Lower leg skin (tissue), 4 donors: ENCODE measurements at places on chromosomes 2 and 18.
A peak's percentile ranks its signal among the peaks of the same experiment; 100 is the strongest.

DNA sequence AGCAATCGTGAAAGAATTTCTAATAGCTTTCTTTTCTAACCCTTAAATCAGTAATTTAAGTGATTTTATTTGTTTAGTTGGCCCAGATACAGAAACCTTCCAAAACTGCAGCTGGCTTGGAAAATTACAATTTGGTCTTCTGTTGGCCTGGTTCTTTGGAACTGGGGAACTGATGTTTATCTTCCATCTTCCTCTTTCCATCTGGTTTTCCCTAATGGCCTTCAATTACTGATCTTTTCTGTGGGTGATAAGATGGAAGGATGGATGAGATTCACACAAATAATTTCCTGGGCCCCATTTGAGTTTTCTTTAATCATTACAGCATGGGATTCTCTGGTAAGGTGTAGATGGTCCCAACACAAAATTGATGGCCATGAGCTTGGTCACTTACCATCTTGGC, 106.5 kb upstream of the CHRNA1 start:
- no peak for DNase-seq

- DNase-seq = no peak
Measured at GRCh38 chr18:68660354-68661183, 54.3 kb downstream of the TMX3 start.

- no peak for DNase-seq
Measured at GRCh38 chr2:37268111-37268510, 36.7 kb downstream of the NDUFAF7 start.

GRCh38 chr2:120635146-120635545, 100.5 kb upstream of the GLI2 start:
- peak; percentile 59 for DNase-seq

- DNase-seq = no peak
Measured at GRCh38 chr2:182616471-182617393, 99.3 kb upstream of the DNAJC10 start.

GRCh38 chr2:68039317-68039716, 23.5 kb downstream of the C1D start:
- no peak for DNase-seq

- no peak for DNase-seq
Measured at GRCh38 chr2:215609089-215610032, 173.5 kb upstream of the FN1 start.

DNA sequence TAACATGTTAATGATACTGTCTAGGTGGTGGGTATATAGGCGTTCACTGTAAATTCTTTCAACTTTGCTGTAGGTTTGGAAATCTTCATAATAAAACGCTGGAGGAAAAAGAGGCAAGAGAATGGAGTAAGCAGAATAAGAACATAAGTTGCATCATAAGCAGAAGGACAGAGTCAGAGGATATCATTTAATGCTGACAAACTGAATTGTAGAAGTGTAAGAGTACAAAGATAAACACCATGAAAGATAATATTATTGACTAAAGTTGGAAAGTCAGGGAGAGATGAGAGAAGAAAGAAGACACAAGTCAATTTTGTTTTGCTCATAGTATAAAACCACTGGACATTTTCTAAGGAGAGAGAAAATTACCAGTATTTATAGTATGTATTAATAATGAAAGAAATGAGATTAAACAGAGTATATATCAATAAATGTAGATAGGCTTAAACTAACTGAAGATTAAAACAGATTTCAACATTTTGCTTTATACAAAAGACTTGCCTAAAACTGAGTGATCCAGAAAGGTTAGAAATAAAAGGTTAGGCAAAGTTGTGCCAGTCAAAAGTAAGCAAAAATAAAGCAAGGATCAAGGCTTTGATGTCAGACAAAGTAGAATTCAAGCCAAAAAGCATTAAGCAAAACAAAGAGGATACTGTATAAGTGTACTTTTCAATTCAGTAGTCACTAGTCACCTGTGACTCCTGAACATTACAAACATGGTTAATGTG, 42.4 kb upstream of the VIT start:
- no peak for DNase-seq

DNA sequence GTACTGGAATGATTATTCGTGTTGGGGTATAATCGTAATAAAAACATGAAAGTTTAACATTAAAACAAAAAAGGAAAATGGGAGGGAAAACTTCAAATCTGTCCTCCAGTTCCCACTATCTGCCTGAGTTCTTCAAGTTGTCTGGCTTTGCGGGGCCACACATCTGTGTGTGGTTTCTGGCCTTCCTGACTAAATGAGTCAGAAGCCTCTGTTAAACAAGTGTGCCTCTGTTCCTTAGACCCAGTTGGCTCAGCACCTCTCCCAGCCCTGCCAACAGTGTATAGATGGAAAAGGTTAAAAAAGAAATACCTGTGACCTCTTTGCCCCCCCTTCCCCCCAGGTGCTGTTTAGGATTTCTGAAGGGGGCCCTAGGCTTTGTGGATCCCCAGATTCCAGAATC, 30.2 kb downstream of the XDH start:
- no peak for DNase-seq

GRCh38 chr18:2997846-2998564, 14.9 kb downstream of the LPIN2 start:
- DNase-seq = no peak

DNA sequence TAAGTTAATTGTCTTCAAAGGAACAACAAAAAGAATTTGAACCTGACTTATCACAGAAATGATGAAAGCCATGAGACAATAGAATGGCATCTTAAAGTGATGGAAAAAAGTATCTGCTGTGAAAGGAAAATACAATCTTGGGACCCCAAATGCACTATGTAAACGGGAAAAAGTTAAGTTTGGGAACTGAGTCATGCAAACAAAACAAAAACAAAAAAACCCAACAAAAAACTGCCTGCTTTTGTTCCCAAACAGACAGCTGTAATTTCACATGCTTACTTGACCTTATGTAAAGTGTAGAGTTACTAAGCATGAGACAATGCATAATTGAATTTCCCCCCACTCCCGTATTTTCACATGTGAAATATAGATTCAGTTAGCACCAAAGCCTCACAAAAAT, 122.1 kb upstream of the RBMS1 start:
- DNase-seq = no peak

DNA sequence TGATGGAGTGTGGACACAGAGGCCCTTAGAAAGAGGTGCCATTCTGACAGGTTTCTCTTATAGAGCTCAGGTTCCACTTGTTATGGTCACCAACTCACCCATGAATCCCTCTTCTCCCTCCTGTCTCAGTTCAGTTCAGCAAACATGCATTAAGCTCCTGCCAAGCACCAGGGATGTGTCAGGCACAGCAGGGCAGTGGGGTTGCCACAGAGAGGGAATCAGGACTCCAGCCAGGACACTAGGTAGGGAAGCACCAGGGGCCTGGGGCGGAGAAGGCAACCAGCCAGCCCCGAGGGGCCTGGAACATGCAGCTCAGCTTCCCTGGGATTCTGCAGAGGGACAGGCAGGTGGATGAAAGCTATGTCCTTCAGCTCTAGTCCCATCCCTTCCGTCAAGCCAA, 44.6 kb downstream of the TOGARAM2 start:
- no peak for DNase-seq

DNA sequence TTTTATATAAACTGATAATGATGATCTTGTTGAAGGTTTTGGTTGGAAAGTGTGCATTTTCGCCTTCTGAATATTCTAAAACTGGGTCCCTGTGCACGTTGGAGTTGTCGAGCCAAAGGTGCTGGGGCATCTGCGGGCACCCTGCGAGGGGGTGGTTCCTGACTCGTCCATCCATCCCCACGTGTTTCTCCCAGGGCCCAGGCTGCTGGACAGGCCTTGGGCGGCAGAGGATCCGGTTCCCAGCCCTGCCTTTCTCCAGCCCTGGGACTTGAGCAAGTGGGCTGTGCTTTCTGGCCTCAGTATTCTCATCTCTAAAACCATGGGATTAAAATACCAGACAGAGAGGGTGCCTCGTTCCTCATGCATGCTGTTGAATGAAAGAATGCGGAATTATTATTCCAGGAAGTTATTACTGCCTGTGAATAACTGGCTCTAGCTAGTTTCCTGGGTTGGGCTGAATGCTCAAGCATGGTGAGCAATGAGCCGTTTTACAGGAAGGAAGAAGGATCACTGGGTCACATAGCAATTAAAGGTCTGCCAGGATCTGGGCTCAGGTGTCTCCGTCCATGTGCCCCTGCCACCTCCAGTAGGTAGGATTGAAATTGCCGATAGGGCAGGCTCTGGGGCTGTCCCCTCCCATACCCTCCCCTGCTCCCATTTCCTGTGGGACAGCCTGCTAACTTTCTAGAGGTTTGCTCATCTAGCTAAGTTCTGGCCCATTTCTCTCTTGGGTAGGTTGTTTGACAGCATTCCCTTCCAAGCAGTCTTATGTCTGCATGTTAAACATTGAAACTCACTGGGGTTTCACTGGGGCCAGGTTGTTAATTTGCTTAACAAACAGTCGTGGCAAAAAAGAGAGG, 77.2 kb upstream of the HS6ST1 start:
- no peak for DNase-seq

GRCh38 chr2:226125176-226125883, 674.3 kb downstream of the IRS1 start:
- no peak for DNase-seq

- no peak for DNase-seq
Measured at GRCh38 chr2:138779781-138780445, at the start of gene NXPH2. NXPH2 (minus strand) TSS chr2:138780390; CDS start chr2:138780241, 149 bp downstream.

DNA sequence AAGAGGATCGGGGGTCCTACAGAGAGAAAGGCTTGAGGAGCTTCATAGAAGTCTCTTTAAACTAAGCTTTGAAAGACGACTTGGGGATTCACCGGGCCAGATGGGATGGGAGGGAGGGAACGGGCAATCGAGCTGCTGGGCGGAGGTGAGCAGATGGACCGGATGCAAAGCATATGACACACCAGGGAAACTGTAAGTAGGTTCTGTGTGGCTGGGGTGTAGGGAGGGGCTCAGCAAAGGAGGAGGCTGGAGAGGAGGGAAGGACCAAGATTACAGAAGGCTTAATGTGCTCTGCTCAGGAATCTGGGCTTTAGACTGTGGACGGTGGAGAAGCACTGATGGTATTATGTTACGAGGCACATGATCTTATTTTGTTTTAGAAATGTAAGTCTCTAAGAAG, 131.5 kb downstream of the MAIP1 start:
- no peak for DNase-seq

DNA sequence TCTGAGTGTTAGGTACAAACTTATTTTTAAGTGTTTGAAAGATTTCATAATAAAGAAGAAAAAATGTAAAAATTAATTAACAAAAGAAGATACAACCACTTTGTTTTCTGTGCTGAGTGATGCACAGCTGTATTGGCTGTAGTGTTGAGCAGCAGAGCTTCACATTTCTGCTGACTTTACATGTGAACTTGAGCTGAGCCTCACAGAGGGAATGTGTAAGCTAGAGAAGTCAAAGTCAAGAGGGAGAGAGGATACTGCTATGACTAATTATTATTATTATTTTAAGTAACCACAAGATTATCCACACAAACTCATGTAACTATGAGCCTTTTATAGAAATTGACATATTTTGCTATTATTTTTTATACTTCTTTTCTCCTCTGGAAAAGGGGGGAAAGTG, 159.1 kb upstream of the ZSWIM2 start:
- no peak for DNase-seq

DNA sequence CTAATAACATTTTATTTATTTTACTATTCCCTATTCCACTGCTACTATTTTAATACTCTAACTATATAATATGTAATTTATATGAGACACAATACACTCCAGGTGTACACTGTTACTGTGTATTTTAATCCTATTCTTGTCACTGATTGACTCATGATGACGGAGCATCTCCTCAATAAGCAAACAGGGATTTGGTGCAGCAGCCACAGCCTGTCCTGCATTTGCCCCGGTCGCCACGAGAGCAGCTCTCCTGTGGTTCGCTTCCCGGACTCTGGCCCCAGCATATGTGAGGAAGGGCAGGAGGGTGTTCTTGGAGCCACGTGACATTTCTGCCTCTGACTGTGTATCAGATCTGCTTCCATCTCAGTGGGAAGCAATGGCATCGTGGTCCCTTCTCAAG, 74.1 kb upstream of the PXDN start:
- no peak for DNase-seq

- DNase-seq = no peak
Measured at GRCh38 chr2:200593905-200594304, 8.1 kb downstream of the AOX1 start.

DNA sequence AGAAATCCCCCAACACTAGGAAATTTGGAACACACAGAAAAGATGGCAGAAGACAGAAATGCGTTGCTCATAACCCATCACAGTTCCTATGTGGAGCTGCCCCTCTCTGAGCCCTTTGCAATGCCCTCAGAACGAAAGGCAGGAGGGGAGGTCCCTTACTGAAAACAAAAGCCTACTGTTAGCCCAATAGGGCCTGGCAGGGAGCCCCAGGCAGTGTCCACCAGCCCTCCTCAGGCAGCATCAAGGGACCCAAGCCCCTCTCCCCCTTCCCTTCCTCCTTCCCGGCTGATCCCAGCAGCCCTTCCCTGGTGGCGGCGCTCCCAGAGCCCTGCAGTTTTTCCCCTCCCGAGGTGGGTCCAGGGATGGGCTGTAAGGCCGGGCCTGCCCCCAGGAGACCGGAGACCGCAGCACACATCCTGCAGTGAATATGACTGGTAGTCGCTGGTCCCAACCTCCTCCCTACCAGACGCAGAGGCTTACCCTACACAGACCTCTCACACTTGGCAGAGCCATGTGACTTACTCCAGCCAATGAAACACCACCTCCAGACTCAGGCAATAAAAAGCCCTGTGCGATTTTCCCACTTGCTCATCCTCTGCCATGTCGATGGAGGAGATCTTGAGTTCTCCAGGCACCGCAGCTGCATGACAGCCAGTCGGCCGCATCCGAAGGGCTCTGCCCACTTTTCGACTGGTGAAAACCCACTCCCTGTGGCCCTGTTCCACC, 19.4 kb upstream of the DUSP2 start:
- peak; percentile 70 for DNase-seq

DNA sequence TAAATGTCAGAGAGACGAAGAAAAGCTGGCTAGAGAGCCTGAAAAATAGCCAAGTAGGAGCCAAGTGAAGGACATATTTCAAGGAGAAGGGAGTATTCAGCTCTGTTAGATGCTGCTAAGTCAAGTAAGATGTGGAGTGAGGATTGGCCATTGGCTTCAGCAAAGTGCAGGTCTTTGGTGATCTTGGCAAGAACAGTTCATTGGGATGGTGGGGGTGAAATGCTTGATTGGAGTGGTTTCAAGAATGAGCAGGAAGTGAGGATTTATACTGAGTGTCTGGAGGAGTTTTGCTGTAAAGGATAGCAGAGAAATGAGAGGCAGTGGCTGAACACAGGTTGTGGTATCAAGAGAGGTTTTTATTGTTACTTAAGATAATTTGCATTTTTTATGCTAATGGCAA, 139.7 kb downstream of the PRPF40A start:
- no peak for DNase-seq
